ENCODE measurements at places on chromosomes 3 and 15.

GRCh38 chr15:37483779-37484178 lies 383.4 kb upstream of the MEIS2 start:
- DNase-seq: no peak

- DNase-seq: no peak
Measured at GRCh38 chr15:48766196-48766595, 44.7 kb downstream of the CEP152 start.

- DNase-seq: no peak
Measured at GRCh38 chr3:153640689-153641665, 479.0 kb downstream of the RAP2B start.

DNA sequence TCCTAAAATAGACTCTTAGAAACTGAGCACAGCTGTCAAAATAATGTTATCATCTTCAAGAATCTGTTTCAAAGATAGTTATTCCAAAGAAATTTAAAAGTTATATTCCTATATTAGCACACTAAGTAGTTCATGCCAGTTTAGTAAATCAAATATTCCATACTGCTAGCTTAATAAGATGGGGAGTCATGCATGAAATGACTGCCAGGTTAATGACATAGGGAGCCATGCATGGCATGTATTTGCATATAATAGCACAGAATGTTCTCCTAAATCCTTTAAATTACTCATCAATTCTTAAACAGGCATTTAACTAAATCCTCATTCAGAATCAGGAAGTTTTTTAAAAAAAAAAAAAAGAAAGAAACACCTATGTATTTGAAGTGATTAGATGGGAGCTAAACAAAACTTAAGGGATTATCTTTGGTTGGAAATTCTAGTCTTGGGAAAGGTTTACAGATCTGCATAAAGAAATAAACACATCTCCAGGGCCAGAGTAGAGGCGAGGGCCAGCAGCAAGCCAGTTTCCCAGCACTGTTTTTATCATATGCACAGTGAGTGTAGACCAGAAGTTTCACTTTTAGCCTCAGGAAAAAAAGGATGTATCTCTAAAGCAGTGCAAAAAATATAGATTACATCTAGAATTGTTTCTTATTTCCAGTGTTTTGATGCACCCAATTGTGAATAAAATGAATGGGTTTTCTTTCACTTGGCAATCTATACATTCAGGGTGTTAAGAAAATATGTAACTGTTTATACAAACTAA lies 366.4 kb upstream of the AGTR1 start:
- no peak for DNase-seq

DNA sequence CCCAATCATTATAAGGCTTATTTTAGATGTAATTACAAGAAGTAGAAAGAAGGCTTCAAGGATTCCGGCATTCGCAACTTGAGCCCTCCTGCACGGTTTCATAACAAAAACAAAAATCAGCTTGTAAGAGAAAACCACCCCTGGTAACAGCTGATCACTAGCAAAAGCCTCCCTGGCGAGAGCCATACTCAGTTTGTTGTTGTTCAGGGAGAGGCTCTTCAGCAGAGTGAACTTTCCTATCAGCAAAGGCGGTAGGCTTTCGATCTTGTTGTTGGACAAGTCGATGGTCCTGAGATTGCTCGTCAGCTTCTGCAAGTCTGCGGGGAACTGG lies 710 bp downstream of the LRRC57 start:
- no peak for DNase-seq

DNA sequence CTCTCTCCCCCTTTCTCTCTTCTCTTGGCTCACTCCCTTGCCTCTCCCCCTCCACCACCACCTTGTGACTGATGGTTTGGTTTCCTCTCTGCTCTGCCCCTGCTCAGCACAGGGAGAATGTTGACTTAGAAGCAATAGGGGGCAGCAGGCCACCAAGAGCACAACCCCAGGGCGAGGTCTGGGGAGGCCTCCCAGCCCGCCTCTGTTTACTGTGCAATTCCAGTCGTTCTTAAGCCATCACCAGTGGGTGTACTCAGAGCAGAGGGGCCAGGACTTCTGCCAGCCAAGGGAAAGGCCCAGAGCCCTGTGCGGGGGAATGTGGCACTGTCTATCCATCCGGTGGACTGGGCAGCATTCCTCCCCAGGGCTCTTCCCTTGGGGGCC lies 5.7 kb upstream of the APEH start:
- peak; percentile 33 for DNase-seq

GRCh38 chr15:97189162-97189780 lies 771.2 kb upstream of the ARRDC4 start:
- peak; percentile 2 for DNase-seq

DNA sequence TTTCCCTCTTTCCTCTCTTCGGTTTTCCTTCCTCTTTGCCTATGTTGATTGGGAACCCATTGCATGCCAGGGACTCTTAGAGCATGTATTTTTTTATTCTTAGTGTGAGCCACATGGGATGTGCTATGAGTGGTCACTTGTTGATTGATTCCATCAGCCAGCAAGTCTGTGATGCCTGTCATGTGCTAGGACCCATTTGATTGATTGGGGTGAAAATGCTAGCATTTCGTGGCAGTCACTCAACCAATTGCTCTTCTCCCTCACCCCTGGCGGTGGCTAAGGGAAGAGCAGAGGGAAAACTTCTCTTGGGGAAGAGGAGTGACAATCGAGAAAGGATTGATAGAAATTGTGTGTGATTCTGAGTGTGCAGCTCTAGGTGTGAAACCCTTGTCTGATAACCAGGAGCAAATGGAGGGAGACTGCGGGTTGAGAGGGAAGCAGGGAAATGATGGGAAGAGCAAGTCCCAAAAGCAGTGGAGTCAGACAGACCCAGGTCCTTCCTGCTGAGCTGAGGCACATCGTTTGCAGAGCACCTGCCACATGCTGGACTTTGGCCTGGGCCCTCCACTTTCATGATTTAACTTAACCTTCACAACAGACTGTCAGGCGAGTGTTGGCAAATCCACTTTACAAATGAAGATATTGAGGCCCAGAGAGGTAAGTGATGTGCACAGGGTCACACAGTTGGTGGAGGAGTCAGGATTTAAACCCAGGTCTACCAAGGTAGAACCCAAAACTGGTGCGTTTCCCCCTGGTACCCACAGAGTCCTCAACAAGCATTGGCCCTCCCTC lies 40.0 kb downstream of the SLC6A11 start:
- DNase-seq: no peak

DNA sequence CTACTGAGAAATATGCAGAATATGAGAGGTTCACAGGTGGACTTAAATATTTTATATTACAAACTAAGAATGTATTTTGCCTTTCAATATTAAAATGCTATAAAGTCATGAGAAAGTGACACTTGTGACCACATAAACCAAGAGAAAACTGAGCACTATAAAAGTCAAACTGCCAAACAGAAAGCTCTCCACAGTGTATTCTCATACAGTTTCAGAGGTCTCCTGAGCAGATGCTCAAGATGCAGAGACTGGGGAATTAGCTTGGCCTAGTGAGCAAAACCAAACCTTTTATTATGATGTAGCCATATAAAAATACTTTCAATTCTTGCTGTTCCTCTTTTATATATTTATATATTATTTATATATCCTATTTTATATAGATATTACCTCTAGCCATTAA lies 227.8 kb downstream of the TBC1D5 start:
- DNase-seq: no peak

DNA sequence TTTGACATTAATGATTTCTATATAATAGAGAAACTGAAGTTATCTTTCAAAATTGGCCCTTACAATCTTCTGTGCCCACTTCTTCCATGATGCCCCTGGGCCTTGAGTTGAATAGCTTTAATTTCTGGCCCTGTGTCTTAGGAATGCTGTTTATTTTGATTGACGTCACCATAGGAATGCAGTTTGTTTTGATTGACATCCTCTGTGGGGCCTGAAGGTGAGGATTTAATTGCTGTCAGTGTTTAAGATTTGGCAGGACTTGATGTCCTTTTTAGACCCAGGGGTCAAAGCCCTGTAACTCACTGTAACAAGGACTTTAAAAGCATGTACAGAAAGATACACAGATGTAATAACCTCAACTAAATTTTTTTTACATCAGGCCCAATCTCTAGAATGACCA lies 83.3 kb downstream of the GLDN start:
- DNase-seq: no peak

- DNase-seq: no peak
Measured at GRCh38 chr3:127053979-127054378, 71.1 kb downstream of the PLXNA1 start.

DNA sequence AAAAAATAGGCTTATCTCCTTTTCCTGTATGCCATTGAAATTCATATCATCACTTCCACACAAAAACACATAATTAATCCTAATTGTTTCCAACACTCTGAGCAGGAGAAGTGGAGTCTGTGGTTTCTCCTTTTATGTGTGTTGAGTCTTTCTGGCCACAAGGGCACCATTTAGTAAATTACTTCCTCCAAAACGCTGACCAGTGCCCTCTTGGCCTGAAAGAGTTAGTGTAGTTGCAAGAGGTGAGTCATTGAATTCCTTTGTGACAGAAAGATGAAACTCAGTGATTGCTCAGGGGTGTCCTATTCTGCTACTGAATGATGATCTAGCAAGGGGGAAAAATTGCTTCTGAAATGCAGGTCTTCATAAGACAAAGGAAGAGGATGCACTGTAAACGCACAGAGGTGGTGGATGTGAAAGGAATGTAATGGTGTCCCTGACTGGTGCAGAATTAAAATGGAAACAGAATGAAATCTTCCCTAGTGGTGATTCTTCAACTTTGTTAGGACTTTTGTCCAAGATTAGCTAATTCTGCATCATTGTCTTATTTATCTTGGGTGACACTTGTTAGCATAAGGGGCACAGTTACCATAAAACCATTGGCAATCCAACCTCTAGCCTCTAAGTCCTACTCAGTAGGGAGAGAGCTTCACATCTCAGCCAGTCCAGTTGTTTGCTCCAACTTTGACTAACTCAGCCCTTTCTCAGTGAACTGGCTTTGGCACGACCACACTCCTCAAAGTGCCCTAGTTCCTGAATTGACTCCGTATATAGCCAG lies 208.4 kb upstream of the NANOGP8 start:
- DNase-seq: peak; percentile 72

GRCh38 chr15:87562203-87562602 lies 694.3 kb downstream of the NTRK3 start:
- no peak for DNase-seq

DNA sequence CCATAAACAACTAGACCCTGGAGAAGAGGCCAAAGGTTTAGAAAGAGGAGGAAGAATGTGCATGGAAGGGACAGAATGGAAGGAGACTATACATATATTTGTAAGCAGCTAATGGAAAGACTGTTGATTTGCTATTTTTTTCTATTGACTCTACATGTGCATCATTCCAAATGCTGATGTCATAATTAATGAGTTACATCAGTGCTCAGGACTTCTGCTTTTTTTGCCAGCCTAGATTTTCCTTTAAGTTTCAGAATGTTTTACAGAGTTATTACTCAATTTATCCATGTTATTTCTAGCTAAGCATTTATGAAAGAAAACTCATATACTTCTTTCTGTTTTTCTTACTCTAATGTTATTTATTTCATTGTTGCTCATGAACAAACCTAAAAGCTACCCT lies 62.6 kb upstream of the VGLL3 start:
- DNase-seq: no peak

All from fibroblast of skin of scalp (primary cell).